ENCODE measurements at places on chromosomes 5 and 9. TPM values are rescaled to one million over a fixed set of nuclear protein-coding genes. Genes with fewer than 3 reads are reported as not detected.

Gene SPATA31C1
- not detected for polyA plus RNA-seq

Gene IFNA7
- polyA plus RNA-seq = not detected

Gene LURAP1L
- 39.9 TPM for polyA plus RNA-seq

Gene NAIP
- 2.7 TPM for polyA plus RNA-seq

Gene RASGRF2
- polyA plus RNA-seq = 3.5 TPM

Gene C5orf58
- polyA plus RNA-seq = not detected

Gene RORB
- 0.20 TPM for polyA plus RNA-seq

Gene PCDHB7
- 0.28 TPM for polyA plus RNA-seq

Gene SIMC1
- 10.1 TPM for polyA plus RNA-seq

Gene TSPAN17
- polyA plus RNA-seq = 43.5 TPM

Gene CCDC152
- 1.4 TPM for polyA plus RNA-seq

Gene FAM114A2
- polyA plus RNA-seq = 23.4 TPM

All from fibroblast of lung (primary cell).